ENCODE measurements at places on chromosomes 1 and 21.
A peak's percentile ranks its signal among the peaks of the same experiment; 100 is the strongest.

GRCh38 chr1:187928288-187928687, 1099.5 kb downstream of the PLA2G4A start:
- peak; percentile 40 for DNase-seq

DNA sequence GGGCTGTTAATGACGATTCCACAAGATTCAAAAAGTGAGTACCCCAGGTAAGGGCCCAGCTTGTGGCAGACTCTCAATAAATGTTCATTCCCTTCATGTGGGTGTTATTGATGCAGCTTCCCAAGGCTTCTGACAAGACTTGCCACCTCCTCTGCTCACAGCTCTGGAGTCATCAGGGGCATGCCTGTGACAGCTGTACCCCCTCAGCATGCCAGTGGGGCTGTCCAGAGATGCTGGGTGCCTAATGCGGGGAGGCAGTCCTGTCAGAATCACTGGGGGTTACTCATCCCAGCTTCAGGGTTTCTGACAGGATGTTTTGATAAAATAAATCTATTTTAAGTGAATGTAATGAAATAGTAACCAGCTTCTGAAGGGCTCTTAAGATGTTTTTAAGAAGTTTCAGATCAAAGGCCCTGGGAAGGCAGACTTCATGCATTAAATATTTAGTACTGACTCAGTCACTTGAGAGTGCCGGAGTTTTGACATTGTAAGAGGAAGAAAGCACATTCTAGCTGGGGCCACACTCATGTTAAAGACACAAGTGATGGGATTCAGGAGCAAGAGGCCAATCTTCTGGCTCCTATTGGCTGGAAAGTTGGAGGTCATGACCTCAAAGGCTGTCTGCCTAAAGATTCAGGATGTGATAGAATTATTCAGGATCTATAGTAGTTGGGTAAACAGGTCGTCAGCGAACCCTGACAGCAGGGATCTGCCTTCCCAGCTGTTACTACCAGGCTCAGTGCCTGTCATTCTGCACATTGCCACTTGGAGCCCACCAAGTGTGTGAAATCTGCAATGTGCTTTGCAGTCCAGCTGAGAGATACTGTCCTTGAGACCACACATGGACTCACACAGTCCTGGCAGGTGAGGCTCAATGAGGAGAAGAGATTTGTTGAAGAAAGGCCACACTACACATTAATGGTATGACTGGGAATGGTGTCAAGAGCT, 239.6 kb upstream of the BEND5 start:
- DNase-seq = peak; percentile 63

DNA sequence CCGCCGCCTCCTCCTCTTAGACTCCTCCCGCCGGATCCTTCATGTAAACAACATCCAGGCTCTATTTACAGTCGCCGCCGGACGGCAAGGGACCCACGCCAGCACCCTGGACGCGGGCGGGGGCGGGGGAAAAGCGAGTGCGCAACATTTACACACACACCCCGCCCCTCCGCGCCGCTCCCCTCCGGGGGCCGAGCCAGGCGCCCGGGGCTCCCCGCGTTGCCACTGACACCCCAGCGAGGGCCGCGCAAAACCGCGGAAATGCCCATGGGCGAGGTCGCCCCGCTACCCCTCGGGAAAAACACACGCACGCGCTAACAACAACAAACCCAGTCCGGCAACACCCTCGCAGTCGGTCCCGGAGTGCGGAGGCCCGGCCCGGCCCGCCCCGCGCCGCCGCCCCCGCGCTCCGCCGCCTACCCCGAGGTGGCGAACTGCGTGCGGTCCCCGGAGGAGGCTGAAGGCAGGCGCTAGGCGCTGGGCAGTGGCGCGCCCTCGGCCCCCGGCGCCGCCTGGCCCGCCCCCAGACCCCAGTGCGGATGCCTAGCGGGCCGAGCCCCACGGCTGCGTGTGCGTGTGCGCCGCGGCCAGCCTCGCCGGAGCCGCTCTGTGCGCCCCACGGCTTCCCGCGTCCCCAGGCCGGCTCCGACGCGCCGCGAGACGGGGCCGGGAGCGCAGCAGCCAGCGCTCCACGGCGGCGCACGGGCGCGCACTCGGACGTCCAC, 81.1 kb upstream of the AK4 start:
- DNase-seq = peak; percentile 36

GRCh38 chr1:2908081-2908480, 106.6 kb upstream of the TTC34 start:
- no peak for DNase-seq

DNA sequence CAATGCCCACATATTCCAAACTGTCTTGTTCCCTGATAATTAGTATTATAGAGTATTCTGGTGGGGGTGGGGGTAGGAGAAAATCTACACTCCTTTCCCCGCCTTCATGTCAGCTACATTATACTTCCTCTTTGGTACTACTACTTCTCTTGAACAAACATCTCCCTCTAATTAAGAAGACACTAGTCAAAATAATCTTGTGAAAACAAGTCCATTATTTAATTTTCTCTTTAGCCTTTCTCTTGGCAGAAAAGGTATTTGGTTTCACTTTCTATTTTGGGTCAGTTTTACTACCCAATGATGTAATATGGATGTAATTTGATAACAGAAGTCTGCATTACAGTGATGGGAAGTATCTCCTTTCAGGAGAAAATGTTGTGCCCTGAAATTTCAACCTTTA, 22.5 kb downstream of the NTMT2 start:
- DNase-seq = peak; percentile 71

GRCh38 chr21:34938089-34938764, 110.9 kb downstream of the RUNX1 start:
- DNase-seq = peak; percentile 82

DNA sequence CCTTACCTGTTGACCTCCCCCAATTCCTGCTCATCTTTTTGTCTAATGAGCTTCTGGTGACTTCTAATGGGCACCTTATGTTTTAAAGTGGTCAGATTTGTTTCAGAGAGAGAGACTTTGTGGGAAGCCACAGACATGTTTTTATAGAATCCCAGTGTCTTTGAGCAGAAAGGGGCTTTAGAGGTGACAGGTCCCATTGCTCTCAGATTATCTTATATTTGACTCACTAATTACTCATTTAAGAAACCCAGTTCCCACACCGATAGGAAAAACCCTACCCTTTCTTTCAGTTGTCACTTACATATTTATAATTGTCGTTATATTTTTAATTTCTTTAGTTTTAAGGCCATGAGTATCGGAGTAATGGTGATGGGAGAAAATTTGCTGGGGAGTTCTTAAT, 215.5 kb downstream of the CAMTA1 start:
- no peak for DNase-seq

DNA sequence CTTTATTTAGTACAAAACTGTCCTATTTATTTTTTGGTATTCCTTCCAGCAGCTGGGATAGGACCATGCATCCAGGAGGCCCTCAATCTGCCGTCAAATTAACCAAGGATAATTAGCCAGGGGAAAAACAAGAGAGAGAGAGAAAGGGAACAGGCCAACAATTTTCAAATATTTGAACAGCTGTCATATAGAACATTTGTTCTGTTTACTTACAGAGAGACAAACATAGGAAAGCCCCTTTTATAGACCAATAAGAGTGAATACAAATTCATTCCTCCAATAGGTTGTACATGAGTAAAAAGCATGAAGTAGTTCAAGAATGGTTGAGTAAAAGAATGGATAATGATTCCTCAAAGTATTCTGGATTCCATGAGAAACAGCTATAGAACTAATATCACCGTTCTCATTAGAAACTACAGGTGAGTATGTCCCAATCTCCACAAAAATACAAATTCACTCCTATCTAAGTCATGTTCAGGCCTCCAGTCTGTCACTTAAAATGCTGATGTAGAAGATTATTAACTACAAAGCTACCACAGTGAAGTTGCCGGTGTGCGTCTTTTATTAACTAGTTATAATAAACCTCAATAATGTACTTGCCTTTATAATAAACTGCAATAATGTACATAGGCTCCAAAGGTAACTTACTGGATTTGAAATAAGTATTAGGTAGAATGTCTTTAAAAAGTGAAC, 64.8 kb upstream of the GNG4 start:
- no peak for DNase-seq

DNA sequence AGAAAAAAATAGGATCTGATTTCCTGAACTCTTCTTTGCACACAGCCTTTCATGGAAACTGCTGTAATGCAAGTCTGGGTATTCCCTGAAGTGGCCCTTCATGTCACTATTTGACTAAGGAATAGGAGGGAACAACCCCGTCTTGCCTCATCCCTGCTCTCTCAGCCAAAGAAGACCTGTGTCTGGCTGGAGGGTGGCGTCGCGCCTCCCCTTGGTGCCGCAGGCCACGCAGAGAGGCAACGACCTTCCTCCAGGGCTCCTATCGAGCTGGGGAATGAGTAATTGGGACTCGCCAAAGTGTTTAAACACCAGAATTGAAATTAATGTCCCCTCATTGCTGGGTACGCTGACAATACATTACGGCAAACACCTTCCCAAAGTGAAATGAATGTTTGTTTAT, 129.8 kb downstream of the PBX1 start:
- no peak for DNase-seq

DNA sequence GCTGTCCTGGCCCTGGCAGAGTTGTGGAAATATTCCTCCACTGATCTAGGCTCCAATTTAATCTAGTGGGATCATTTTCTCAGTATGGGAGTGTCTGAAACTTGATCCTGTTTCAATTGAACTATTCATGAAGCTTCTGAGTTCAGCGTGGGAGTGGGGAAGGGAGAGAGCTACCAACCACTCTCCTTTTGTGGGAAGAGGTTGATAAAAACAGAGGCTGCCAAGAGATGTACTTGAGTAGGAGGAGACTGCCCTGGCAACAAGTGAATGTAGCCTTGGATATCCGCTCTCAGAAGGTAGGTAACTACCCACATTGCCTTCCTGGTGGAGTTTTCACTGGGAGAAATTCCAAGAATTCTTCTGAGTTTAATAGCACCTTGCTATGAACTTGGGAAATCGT, at the start of gene CTXND2:
TSS of gene CTXND2 (plus strand) at position 119 of the 400 bp plus-strand sequence. CDS start 25,179 bp downstream, outside the sequence.
- peak; percentile 11 for DNase-seq

DNA sequence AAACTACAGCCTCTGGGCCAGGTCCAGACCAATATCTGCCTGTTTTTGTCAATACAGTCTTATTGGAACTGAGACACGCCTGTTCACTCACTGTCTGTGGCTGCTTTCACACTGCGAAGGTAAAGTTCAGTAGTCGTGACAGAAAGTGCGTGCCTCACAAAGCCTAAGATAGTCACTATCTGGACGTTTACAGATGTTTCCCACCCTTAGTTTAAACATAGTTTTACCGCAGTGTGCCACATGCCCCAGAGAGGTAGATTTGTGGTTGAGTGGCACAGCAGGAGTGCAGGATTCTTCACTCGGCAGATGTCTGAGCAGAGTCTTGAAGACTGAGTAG, 61.9 kb downstream of the NFASC start:
- peak; percentile 16 for DNase-seq

DNA sequence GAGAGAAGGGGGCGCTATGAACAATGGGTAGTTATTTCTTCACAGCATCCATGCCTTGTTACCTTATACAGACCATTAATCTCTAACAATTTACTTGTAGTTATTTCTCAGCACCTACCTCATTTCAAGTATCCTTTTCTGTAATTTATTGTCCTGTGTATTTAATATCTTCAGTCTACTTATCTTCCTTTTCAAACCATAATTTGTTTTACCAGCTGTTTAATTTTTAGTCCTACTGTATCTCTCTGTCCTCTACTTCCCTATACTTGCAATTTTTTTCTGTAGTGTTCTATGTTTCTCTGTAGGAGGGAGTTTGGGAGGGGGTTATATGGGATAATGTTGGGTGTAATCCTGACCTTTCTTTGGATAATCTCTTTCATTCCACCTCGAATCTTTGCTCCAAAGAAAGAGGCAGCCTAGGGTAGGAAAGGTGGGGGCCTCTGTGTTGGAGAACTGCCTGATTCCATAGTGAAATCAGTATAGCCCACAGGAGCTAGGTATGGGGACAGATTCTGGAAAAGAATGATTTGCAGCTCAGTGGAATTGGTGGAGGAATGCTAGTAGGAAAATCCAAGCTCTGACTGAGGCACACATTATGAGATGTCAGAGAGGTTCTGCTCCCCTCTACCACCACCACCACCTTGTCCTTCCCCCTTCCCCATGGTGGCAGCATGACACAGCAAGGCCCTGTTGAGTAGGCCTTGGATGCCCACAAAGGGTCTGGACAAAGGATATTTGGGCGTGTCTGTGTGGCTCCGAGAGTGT, 642 bp downstream of the MLLT11 start:
- DNase-seq = peak; percentile 20

DNA sequence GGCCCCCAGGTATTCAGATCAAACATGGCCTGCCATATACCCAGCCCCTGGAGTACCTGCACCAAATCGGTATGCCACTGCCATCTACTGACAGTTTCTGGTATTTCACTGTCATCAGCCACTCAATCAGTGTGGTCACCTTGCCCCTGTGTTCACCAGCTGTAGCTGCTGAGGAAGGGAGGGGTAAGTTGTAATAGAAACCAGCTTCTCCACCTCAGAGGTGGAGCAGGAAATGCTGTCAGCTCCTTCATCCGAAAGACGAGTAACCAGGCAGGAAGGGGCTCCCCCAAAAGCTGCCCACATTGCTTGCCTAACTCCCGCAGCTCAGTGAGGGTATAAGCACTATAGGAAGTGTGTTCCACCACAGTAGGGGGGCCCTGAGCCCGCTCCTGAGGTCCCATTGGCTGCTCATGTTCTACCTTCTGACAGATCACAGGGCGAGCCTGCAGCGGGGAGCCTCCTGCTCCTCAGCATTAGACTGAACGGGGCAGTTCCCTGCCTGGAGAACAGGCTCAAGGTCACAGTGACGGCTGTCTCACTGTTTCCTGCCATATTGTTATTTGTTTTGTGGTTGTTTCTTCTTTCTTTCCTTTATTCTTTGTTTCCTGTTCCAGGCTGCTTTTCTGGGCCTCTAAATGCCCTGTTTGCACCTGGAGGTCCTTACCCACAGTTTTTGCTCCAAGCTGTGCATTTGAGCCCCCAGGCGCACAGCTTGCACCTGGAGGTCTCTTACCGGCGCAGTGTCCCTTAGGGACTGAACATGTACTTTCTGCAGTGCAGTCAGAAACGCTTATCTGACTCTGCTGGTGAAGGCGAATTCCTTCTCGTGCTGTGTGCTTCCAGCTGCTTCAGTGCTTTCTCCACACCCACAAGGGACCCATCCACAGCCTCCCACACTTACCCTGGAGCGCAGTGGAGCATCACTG, 1638.3 kb downstream of the MRPL39 start:
- DNase-seq = peak; percentile 43
